ENCODE measurements at places on chromosomes 6 and 20.
A peak's percentile ranks its signal among the peaks of the same experiment; 100 is the strongest.

- DNase-seq, result peak; percentile 54
Observed at GRCh38 chr6:22024973-22025467, 271.8 kb downstream of the PRL start.

DNA sequence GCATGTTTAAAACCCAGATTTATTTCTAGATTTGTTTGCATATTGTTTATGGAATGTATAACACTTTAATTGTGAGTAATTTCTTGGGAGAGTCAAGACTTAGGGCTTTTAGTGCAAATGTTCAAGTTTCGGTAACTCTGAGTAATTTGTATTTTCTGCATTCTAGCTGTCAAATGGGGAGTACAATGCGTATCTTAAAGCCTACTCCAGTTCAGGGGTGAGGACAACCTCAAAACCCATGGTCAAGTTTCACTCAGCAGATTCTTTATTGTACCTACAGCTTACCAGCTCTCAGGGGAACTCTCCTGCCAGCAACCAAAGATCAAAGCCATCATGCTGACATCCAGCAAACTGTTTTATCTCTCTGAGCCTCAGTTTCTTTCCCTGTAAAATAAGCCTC is 458.6 kb upstream of the JARID2 start:
- no peak for DNase-seq

DNA sequence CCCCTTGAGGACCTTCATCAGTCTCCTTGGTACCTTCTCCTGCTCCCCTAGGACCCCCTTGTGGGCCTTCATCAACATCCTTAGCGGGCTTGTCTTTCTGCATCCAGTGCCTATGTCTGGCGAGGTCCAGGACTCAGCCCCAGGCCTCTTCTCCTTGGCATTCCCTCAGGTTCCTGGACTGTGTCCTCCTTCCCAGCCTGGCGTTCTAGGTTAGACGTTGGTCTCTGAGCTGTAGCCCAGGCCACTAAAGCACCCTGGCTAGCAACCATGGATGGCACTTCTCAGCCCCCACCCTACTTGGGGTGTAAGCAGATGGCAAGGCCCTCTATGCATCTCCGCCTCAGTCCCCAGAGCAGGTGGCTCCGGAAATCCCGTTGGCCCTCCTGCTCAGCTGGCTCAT is 51.5 kb upstream of the NNAT start:
- no peak for DNase-seq

DNA sequence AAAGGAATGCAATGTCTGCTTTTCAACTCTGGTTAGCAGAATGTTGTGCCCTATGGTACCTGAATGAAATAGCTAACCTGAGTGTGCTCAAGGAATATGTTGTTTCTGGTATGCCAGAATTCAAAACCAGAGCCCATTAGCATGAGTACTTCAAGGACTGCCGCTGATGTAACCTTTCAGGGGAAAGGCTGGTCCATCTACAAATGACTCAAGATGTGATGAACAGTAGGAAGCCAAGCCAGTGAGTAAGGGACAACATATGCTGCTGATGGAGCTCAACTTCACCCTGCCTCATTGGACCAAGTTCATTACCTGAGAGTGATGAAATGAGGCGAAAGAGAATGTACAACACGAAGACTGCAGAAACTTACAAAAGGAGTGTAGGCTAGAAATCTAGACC is 95.7 kb upstream of the BMP2 start:
- DNase-seq, result no peak

DNA sequence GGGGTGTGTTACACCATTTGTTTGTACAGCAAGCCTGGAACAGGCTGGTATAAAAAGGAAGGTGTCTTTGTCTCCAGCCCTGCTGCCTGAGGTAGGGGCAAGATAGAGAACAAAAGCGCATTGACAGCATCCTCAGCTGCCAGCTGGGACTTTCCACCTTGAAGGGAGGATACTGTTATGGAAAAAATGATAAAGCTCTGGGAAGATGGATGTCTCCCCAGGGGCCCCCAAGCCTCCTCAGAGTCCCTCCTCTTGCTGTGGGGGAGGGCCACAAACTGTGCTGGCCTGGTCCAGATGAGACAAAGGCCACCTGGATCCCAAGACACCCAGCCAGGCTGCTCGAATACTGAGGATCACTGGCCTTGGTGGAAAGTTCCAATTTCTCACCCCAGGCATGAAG is 13.0 kb downstream of the REM1 start:
- no peak for DNase-seq

DNA sequence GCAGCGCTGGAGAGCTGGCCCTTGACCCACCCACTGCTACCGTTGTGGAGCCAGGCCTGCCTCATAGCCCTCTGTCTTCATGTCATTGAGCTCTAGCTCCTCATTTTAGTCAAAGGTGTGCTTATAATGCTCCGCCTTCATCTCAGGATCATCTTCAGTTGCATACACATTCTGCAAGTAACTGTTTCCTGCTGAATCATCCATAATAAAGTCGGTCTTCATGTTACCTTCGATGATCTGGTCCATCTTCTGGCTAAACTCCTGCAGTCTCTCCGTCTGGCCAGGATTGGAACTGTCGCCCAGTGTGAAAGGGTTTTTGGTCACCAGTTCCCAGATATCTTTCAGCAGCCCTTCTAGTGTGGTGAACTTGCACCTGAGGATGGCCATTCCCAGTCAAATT is 62.6 kb upstream of the ARMC2 start:
- no peak for DNase-seq

DNA sequence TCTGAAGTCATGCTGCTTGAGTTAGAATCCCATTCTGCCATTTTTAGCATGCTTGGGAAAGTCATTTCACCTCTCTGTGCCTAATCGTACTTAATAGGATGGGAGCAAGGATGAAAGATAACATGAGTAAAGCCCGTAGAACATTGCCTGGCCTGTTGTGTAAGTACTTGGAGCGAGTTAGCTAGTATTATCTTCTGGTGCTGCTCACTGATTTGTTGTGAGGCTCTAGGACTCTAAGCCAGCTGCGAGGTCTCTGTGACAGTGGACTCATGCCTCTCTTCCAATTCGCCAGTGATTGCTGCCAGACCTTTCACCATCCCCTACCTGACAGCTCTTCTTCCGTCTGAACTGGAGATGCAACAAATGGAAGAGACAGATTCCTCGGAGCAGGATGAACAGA is 17.8 kb downstream of the TAF8 start:
- DNase-seq, result no peak

- no peak for DNase-seq
Observed at GRCh38 chr6:93575495-93576267, 156.3 kb upstream of the EPHA7 start.

DNA sequence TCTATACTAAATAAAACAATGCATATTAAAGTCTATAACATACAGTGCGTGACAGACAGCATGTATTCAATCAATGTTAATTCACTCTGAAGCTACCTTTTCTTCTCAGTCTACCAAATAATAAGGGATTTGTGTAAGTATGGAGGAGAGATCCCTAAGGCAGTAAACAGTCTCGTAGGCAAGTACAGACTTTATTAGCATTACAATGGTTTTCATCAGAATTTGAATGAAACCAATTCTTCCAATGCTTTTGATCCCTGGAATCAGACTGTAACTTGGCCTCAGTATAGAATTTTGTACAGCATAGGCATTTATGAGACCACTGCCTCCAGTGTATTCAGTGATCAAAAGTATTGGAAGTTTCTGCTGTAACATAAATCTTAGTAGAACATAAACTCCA is 19.5 kb downstream of the LYRM4 start:
- DNase-seq, result no peak

DNA sequence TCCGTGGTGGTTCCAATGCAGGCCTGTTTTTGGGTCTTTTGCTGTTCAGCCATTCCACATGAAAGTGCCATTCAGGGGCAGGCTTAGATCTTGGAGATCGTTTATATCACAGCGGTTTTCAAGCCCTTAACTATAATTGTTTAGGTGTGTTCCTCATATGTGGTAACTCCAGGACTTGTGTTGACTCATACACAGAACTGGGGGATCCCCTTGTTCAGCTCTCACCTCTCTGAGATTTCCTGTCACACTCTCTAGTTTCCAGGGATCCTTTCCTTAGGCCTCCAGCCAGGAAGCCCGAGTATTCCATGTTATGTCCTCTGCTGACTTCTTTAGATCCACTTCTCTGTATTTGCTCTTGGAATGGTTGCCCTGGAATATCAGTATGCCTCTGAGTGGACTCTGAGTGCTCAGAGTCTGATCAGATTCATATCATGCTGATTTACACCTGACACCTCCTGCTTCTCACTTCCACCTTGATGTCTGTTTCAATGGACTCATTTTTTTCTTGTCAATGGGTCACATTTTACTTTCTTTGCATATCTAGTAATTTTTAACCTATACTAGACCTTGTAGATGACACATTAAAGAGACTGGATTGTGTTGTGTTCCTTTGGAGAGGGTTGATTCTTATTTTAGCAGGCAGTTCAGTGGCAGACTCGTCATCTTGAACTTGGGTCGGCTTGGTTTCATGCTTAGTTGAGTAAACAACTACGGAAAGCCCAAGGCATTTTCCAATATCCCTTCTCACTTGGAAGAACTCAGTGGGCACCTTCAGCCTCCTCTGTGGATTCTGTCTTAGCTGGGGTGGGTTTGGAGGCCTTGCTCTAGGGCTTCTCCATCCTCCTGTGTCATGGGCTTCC is 13.1 kb downstream of the NTSR1 start:
- DNase-seq, result no peak

GRCh38 chr20:61901392-61902220 is 164.1 kb downstream of the TAF4 start:
- no peak for DNase-seq

DNA sequence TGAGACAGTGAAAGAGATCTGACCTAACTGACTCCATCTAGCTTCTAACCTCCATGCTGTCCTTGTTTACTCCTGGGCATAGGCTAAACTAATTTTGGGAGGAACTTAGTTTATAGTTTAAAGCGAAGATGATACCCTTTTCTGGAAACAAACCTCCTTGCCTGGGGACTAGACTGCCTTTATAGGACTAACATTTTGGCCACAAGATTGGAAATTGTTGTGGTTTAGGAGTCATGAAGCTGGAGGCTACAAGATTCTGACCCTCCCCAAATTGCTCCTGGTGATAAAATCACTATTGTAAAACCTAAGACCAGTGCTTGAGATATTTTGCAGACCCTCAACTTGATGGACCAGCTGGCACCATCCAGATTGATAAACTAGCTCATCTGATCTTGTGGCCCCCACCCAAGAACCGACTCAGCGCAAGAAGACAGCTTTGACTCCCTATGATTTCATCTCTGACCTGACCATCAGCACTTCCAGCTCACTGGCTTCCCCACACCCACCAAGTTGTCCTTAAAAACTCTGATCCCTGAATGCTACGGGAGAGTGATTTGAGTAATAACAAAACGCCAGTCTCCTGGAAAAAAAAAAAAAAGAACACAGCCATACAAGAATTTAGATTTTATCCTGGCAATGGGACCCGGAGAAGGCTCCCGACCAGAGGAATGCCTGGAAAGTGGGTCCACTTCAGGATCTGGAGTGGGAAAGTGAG is 63.0 kb downstream of the ABHD12 start:
- DNase-seq, result no peak

GRCh38 chr20:36975099-36975818 is 23.8 kb upstream of the SAMHD1 start:
- DNase-seq, result no peak

- DNase-seq, result no peak
Observed at GRCh38 chr20:52483382-52483781, 291.8 kb upstream of the ZFP64 start.

GRCh38 chr20:24098886-24099285 is 110.3 kb upstream of the GGTLC1 start:
- DNase-seq, result no peak

- DNase-seq, result no peak
Observed at GRCh38 chr20:44750081-44750805, 4.6 kb downstream of the KCNK15 start.

- DNase-seq, result no peak
Observed at GRCh38 chr20:48957533-48957932, 36.0 kb downstream of the ARFGEF2 start.

DNA sequence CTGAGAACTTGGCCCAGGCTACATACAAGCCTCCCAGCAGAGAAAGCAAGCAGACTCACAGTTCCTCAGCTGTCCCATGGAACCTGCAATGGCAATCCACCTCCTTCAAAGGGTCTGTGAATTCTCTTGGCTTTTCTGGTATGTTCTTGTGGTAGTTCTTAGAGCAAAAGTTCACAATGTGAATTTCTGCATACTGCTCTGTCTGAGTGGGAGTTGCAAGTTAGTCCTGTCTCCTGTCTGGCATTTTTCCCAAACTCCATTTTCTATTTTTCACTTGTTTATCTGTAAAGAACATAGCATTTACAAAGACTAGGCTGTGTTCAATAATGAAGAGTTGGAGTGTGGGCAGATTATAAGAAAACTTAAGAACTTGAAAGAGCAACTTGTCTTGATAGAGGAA is 269.9 kb downstream of the BCKDHB start:
- no peak for DNase-seq

- DNase-seq, result no peak
Observed at GRCh38 chr20:57408131-57408530, 16.9 kb downstream of the RBM38 start.

GRCh38 chr6:168403370-168404005 is 37.5 kb upstream of the SMOC2 start:
- DNase-seq, result no peak

- no peak for DNase-seq
Observed at GRCh38 chr20:62601714-62602113, 40.6 kb upstream of the SLCO4A1 start.

DNA sequence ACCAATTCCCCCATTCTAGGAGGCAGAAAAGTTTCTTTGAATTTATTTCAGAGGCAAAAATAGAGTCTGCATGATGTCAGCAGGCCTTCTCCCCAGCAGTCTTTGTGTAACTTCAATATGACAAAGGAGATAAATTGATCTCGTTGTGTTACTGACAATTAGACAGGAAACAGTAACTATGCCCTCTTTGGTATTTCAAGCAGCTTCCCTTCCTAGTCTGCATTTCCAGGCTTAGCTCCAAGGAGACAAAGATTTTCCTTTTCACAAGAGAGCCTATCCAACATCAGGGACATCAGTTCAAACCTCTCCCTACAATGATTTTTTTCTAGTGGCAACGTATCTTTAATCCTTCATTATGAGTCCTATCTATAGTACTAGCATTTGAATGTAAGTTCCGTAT is 245.9 kb upstream of the HSF2 start:
- DNase-seq, result no peak

DNA sequence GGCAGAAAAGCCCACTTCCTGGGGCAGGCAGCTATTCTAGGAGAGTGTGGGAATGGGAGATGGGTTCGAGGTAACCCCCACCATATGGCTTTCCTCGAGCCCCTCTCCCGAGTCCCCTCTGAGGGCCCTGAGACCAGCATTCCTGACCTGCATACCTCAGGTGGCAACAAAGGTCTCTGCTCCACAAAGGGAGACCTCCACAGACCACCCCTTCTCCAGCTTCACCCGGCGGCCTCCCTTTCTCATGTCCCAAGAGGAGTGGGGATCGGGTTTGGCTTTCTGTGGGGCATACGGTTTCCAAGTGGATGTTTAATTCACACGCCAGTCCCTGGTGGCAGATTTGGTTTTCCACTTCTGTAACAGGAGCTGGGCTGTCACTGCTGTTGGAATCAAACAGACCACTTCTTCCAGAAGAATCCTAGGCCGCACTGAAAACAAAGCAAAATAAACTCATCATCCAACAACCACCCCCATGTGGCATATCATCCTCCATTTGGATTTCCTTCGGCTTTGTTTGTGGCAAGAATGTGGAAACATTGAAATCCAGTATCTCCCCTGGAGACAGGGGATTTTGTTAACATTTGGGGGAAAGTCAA is 83.2 kb downstream of the DLL1 start:
- no peak for DNase-seq

- DNase-seq, result no peak
Observed at GRCh38 chr6:101439790-101440189, 46.3 kb downstream of the GRIK2 start.
